ENCODE measurements at places on chromosomes 1 and 21.
A peak's percentile ranks its signal among the peaks of the same experiment; 100 is the strongest.

GRCh38 chr21:38992737-38993136, 187.0 kb downstream of the ETS2 start:
- DNase-seq: no peak

DNA sequence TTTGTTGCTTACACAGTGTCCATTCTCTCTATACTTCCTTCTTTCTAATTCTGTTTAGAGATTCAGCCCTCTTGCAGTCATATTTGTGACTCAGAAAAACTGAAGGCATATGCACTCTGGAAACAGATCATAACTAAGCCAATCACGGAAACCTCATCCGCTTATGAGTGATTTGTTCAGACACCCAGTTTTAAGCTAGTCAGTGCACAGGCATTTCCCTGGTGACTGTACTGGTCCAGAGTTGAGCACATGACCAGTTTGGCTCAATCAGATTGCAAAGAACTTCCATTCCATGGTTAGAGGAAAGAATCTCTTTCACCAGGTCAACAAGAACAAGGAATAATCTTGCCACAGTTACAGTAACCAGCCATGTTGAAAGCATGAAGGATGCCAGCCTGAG, 69.2 kb upstream of the SGIP1 start:
- no peak for DNase-seq

DNA sequence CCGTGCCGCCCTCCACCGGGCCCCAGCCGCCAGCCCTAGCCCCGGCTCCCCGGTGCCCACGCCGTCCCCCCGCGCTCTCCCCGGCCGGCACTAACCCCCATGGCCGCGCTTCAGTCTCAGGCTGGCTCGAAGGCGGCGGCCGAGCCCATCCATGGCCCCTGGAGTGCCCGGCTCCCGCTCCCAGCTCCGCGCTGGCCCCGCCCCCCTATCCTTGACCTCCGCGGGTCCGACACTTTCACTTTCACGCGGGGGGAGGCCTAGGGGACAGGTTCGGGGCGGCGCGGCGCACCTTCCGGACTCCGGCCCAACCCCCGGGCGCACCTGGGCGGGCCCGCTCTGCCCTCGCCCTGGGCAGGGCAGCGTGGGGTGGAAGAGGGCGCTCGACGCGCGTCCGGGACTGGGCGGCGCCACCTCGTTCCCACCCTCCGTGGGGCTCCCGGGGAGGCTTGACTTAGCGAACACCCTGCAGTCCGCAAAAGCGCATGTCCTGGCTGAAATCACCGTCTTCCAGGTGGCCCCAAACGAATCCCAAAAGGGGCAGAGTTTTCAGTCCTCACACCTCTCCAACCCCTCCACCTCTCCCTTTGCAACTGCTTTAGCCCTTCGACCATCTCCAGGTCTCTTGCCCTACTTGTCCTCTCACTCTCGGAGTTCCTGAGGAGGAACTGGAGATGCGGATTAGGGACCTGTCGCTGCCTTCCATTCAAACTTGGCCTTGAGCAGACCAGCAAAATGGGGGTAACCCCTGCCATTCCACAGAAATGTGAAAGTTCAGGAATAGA, 3.9 kb upstream of the DENND2D start:
- no peak for DNase-seq

- no peak for DNase-seq
Observed at GRCh38 chr1:68449901-68450300, at the start of gene RPE65. Gene RPE65, minus strand, starts transcription at chr1:68449954. Its CDS starts 49 bp downstream, at chr1:68449905.

DNA sequence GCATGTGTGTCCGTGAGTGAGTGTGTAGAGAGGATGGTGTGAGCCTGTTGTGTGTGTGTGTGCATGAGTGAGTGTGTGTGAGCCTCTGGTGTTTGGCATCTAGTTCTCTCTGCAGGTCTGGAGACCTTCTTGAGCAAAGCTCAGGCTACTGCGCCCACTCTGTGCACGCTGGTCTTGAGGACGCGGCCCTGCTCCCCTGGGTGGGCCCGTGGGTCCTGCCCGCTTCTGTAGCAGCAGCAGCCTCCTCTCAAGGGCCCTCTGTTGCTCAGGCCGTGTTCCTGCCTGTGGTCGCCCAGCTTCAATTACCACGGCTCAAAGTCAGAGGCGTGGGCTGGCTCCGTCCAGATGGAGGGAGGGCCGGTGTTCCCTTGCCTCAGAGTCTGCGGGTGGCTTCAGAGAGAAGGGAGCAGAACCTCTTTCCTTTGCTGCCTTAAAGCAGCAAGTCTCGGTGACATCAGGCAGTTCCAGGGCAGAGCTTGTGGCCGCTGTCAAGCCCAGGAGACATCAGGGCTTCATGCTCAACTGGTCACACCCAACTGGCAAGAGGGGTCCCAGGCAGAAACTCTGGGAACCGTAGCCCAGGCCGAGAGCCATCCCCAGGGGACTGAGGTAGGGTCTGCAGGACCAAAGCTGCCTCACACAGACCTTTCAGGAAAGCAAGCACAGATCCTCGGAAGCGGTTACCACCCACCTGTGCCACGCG, 270.6 kb upstream of the VAMP3 start:
- DNase-seq: no peak

GRCh38 chr1:115196296-115196695, 107.0 kb upstream of the TSPAN2 start:
- no peak for DNase-seq

DNA sequence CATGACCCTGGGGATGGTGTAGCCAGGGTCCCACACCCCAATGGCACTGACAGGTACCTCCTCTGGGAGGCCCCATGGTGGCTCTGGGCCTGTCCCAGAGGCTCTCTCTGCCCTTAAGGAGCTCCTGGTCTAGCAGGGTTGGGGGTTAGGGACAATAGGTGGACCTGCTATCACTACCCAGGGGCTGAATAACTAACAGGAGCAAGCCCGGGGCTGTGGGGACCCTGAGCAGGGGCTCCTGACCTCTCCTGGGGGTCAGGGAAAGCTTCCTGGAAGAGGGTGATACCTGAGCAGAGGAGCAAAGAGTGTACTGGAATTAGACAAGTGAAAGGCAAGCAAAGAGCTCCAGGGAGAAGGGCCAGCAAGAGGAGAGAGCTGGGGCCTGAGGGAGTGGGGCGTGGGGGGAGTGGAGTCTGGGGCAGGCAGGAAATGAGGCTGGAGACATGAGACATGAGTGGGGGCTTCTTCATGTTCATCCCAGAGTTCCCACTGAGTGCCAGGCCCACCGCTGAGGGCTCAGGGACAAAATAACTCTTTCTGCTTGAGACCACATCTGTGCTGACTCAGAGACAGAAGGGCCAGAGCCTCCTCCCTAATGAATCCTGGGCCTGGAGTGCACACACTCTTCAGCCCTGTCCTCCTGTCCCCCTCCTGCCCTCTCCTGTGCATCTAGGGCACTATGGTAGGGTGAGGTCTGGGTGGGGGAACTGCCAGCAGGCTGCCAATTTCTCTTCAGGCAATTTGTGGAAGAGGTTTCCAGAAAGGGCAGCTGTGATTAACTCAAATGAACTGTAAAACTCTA, 517.6 kb downstream of the PTPRU start:
- DNase-seq: peak; percentile 34

- DNase-seq: no peak
Observed at GRCh38 chr1:89907727-89908212, 86.9 kb downstream of the LRRC8D start.

DNA sequence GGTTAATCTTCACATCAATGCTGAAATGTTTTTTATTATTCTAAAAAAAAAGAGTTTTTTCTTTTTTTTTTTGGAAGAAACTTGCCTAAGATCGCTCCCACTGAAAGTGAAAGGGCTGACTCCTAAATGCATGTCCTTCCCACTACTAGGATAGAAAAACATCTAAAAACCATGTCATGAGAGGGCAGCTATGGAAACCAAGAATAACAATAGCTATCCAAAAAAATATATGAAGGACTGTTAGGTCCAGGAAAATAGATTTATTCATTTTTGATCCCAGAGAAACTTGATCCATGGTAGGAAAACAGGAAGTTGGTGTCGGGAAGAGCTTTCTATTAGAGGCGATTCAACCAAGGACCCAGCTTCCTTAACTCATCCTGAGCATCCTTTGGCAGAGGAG, 23.1 kb upstream of the ROR1 start:
- DNase-seq: no peak

- peak; percentile 31 for DNase-seq
Observed at GRCh38 chr1:58815069-58815685, 31.3 kb upstream of the JUN start.

DNA sequence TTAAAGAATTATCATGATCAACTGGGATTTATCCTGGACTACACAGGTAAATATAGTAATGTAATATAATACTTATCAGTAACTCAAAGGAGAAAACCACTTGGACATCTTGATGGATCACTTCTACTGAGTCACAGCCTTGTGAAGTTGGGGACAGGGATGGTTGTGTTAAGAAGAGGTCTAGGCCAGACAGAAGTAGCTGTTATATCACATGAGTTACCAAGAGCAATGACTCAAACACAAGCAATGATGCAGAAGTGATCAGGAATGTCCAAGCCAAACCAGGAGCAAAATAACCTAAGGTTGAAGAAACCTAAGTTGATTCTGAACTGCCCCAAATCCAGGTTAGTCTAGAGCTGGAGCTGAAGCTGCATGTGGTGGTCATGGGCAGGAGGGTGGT, 424.5 kb upstream of the DAB1 start:
- DNase-seq: no peak

DNA sequence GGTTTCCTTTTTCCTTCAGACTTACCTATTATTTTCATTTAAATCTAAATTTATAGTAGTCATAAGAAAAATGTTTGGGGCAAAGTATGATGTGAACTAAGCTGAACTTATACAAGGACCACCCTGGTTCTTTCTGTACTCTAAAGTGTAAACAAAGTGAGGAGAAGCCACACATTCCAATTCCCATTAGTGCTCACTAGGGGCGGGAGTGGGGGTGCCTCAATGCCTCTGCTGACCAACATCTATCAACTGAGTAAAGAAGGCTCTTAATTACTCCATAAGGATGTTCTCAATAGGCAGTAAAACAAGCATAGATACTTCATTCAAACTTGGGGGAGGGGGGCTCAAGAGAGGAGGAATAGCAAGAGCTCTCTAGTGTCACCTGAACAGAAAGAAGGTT, 151.7 kb downstream of the CDC42BPA start:
- no peak for DNase-seq
